ENCODE measurements at places on chromosomes 12 and 14.

DNA sequence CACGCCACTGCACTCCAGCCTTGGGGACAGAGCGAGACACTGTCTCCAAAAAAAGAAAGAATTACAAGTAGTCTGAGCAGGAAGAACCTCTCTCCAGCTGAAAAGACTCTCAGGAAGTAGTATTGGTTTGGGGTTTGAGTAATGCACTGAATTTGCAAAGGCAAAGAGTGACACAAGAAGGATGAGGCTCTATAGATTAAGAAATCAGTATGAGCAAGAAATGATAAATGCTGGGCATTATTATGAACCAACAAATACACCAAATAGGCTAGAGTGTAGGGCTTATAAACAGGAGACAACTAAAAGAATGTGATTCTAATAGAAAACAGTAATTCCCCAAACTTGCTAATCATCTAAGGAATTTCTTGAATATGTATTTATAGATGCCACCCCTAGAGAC lies 2.6 kb upstream of the SLC35E3 start:
- no peak for DNase-seq

GRCh38 chr12:57201219-57201618 lies 15.4 kb upstream of the NXPH4 start:
- DNase-seq: no peak

- no peak for DNase-seq
Observed at GRCh38 chr14:60931218-60931617, 49.7 kb downstream of the TRMT5 start.

DNA sequence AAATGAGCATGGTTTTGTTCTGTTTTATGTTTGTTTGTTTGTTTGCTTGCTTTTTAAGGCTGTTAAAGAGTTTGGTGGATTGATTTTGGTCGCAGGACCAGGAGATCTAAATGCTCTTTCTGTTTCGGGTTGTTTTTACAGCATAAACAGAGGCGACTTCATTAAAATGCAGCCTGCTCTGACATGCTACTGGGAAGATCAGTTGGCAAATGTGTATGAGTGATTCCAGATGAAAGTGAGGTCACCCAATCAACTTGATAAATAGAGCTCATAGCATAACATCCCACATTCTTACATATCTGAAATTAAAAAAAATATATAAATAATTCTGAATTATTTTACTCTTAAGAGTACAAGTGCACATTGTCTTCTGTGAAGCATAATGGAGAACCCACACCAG lies 947.7 kb downstream of the GALC start:
- no peak for DNase-seq

- DNase-seq: no peak
Observed at GRCh38 chr12:79873201-79873600, 61.7 kb downstream of the PPP1R12A start.

- DNase-seq: no peak
Observed at GRCh38 chr14:82398256-82398655, 864.6 kb upstream of the SEL1L start.

GRCh38 chr14:34937442-34937841 lies 45.4 kb upstream of the SRP54 start:
- DNase-seq: no peak

GRCh38 chr12:114477989-114478395 lies 72.0 kb upstream of the TBX5 start:
- no peak for DNase-seq

DNA sequence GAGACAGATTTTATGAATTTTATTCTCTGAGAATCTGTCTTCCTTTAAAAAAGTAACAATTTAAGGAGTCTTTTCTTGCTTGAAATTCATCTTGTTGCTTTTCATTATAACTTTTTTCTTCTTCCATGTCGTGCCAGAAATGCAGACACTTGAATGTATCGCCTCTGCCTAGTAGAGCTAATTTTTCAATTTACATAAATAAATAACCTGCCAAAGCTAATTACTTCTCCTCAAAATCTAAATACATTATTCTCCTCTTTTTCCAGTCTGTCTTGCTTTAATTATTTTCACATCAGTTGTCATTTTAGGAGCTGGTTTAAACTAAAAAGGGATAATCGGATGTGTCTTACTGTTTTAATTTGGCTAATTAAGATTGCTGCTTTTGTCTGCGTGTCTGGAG lies 711.1 kb upstream of the SEL1L start:
- no peak for DNase-seq

DNA sequence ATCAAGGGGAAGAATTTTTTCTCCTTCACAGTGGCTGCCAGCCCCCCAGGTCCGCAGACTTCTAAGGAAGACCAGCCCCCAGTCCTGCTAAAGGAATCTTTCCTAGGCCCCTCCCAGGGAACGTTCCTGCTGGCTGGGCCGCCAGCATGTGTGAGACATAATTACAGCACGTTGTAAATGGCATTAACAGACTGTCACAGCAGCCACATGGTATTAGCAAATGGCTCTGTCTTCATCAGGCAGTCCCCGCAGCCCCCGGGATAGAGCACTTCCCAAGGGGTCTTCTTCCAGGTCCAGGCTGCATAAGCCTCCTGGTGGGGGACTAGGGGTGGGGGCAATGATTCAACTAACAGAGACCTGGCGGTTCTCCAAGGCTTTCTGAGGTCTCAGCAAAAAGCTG lies 34.9 kb upstream of the FAM222A start:
- DNase-seq: no peak
